Endodermal cell (in vitro differentiated cells): ENCODE measurements at places on chromosomes 2 and 18.

GRCh38 chr2:20953146-20953824 lies 90.6 kb downstream of the APOB start:
- H3K4me1 ChIP-seq = no peaks in the 10 kb centered on the region
- no peak overlapping the region for H3K4me3 ChIP-seq
- H3K27me3 ChIP-seq = no peaks in the 10 kb centered on the region

- no peak overlapping the region for H3K27ac ChIP-seq
- H3K36me3 ChIP-seq = no peaks in the 10 kb centered on the region
- H3K4me3 ChIP-seq = no peak overlapping the region
- no peaks in the 10 kb centered on the region for H3K27me3 ChIP-seq
- no peak for DNase-seq
These were observed 6.7 kb downstream of the IL1R1 start for GRCh38 chr2:102149243-102149642.

DNA sequence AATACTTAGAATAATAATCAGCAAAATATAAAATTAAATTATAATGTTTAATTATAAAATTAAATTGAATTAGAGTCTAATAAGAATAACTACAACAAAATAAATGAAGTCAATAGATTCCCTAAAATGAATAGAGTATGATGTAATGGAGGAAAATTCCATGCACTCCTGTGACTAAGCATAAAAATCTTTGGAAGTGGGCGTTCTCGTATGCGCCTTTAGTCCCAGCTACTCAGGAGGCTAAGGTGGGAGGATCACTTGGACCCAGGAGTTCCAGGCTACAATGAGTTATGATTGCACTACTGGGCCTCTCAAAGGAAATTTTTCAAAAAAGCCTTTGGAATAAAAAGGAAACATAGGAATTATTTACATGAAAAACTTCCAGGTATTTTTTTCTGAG lies 955.4 kb upstream of the POU3F3 start:
- H3K36me3 ChIP-seq = no peaks in the 10 kb centered on the region
- no peak overlapping the region for H3K4me3 ChIP-seq
- no peak for DNase-seq

- no peaks in the 10 kb centered on the region for H3K4me1 ChIP-seq
- DNase-seq = peak; percentile 86
- peak within 1 kb of the TSS; percentile 62 for H3K27ac ChIP-seq
- no peaks in the 10 kb centered on the region for H3K27me3 ChIP-seq
- H3K36me3 ChIP-seq = no peaks in the 10 kb centered on the region
These were observed at the start of gene B4GALT6 for GRCh38 chr18:31684279-31685096. Gene B4GALT6, minus strand, starts transcription at chr18:31684581. Its CDS starts 155 bp downstream, at chr18:31684426.

DNA sequence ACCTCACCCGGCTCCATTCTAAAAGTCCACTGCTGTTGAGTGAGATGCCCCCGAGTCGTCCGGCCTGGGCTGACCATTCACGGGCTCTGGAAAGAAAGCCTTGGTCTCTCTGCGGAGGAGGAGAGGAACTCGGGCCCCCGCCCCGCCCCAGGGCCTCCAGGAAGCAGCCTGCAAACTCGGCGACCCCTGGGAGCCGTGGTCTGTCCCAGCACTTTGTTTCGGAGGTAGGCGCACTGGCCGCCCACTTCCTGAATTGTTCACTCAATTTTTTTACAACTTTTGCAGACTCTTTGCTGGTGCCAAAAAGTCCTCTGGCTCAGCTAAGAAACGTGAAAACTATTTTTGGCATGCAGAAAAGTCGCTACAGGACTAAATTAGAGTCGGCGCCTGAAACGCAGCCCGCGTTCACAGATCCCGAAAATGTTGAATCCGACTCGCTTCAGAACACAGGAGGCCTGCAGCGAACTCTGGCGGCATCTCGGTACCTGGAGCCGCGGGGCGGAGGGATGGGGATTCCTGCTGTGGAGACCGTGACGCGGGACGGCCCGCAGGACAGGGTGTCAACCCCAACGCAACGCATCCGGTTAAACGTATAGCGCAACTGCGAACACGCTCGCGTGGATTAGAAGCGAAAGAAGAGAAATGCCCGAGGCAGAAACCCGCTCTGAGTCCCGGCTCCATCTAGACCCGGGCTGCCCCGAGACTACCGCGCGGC lies 1.5 kb downstream of the PXDN start:
- DNase-seq = peak; percentile 90
- peak overlapping the region; percentile 84 for H3K27ac ChIP-seq
- peaks cover 3% of the 10 kb centered on the region for H3K4me1 ChIP-seq
- no peaks in the 10 kb centered on the region for H3K27me3 ChIP-seq
- peak overlapping the region; percentile 84 for H3K4me3 ChIP-seq
